ENCODE measurements at places on chromosomes 12 and 14.

DNA sequence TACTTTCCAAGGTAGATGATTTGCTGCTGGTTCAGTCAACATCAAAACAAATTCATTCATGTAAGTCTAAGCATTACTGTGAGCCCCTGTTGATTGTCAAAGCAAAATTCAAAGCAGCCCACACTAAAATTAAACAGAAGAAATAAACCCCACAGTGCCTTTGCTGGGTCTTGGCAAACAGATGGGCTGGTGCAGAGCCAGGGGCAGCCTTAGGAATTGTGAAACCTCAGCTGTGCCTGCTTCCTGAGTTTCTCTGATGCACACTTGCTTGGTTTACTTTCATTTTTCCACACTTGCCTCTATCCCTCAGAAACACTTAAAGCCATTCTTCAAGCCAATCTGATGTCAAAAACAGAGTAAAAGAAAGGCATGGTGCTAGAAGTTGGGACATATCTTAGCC lies 6.6 kb upstream of the PLEKHG7 start:
- DNase-seq, result no peak

GRCh38 chr14:24818058-24818822 lies 184.2 kb upstream of the GZMB start:
- DNase-seq, result no peak

DNA sequence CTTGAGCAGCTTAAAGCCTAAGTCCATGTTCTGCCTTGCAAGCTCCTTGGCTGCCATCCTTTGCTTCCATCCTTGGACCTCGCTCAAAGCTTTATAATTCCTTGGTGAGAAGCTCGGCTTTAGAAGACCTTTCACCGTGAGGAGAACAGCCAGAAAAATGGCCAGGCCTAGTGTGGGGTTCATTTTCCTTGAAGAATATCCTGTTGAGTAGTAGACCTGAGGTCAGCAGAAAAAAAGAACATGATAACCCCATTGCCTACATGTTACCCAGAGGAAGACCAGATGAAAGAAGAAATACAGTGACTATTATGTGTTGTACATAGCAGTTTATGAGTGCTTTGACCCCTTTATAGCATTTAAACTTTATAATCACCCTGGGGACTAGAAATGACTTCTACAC lies 11.1 kb downstream of the SERPINA12 start:
- DNase-seq, result no peak

- DNase-seq, result no peak
These were observed 229.6 kb upstream of the NAV3 start for GRCh38 chr12:77601069-77601468.

DNA sequence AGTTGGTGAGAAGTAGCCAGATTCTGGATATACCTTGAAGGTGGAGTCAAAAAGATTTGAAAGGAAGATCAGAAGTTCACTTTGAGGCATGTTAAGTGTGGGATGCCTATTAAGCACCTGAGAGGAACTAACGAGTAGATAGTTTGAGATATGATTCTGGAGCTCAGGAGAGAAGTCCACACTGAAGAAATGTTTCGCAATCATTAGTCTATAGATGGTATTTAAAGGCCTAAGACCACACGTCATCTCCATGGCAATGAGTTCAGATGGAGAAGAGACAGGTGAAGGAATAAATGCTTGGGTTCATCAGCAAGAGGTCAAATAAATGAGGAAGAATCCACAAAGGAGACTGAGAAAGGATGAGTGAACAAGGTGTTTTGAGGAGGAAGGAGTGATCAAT lies 192.9 kb upstream of the NEDD1 start:
- no peak for DNase-seq

- DNase-seq, result no peak
These were observed 488.3 kb upstream of the SYT1 start for GRCh38 chr12:78376257-78376656.

- no peak for DNase-seq
These were observed 76.6 kb upstream of the OSBPL8 start for GRCh38 chr12:76636121-76636692.

DNA sequence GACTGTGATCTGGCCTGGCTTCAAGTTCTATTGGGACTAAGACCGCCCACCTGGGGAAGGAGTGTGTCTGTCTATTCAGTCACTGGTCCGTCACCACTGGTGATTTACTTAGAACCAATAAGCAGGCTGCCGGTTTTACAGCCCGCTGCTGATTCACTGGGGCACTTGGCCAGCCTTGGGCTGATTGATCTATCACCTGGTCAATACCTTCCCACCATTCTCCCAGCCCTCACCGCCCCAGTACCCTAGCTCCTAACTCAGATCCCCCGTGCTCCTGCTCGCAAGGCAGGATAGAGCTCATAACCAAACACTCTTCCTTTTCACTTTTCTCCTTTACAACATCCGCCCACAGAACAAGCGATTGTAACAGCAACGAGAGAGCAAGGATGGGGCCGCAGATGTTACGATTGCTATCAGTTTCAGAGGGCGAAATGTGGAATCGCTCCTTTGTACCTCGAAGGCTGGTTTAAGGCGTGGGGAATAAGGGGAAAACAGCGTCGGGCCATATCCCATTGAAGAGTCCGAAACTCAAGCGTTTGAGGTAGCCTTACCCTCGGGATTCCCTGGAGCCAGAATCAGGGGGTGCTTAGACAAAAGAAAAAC lies 672 bp downstream of the RDH11 start:
- DNase-seq, result peak; percentile 9

DNA sequence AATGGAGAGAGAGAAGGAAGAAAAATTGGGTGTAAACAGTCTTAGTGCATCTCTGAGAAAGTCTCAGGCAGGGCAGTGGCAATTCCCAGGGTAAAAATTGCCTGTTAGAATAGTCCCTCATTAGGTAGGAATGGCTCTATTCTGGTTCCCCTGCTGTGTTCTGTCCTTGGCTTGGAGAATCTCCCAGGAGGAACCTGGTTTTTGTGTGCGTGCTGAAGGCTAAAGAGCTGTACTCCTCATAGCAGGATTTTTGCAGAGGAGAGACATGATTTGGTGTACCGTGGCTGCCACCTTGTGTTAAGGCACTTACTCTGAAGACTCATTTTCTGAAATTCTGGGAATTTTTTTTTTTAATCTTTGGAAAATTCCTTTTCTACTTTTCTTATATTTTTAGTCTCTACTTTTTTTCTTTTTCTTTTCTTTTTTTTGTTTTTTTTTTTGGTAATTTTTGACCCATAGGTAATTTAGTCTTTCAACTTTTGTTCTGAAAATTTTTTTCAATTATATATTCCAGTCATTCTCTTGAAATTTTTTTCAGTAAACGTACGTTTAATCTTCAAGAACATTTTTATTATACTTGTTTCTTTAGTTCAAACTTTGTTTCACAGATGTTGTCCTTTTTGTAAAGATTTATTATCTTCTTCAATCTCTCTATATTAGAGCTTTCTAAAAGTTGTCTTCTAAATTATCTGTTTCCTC lies 63.8 kb downstream of the FBXO33 start:
- DNase-seq, result no peak

GRCh38 chr14:69260861-69261564 lies 1.1 kb downstream of the GALNT16 start:
- no peak for DNase-seq

DNA sequence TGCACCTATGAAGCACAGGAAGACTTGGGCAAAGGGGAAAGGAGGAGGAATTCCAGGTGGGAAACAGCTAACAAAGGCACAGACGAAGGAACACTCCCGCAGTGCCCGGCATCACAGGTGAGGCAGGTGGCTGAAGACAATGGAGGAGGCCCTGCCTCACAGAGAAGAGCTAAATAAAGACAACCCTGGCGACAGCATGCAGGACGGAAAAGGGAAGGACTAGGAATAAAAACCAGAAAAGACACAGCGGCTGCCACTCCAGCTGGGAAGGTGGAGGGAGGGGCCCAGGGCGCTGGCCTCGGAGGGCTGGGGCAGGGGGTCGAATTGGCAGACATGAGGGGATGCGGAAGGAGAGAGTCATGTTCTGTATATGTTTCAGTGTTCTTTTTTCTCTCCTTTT lies 43.0 kb upstream of the ANO2 start:
- DNase-seq, result no peak

DNA sequence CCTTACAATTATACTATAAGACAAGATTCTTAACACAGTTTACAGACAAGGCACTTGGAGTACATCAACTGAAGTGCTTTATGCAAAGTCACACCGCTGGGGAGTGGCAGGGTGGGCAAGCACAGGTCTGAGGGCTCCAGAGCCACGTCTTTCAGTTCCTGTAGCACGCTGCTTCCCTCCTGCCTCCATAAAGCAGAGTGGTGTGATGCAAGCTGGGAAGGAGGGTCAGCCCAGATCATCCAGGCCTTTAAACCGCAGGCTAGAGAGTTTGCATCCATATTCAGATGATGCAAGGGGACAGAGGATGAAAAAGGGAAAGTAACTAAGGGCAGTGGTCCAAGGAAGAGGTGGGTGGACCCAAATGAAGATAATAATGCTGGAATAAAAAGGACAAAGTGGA lies 132.6 kb downstream of the ITPR2 start:
- DNase-seq, result no peak

DNA sequence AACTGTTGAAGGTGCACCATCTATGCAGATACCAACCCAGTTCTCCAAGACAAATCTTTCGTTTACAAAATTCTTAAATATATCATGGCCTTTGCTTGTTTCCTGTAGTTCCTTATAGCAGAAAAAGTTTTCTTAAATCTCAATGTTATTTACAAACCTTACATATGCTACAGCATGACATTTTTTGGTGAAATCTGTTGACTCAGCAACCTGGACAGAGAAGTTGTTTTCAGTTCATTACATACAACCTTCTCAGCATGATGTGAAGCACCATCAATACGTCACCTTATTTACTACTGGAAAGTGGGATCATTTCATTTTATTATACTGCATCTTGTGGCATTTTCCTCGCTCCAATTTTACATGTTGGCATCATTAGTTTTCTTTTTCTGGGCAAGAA lies 231.9 kb downstream of the SLC16A7 start:
- DNase-seq, result no peak

DNA sequence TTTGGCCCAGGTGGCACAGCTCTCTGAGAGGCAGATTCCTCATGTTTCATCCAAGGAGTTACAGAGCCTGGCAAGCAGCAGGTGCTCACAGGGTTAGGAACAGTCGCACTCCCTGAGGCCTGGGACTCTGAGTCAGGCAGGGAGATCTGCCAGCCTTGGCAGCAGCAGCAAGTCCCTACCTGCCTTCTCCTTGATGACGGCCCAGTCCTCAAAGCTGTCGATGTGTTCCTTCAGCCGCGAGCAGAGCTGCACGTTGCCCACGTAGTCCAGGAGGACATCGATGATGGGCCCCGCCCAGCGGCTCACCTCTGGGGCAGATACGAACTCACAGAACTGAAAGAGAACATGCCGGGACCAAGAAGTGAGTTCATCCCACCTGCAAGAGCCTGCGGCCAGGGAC lies 10.4 kb downstream of the FAM181A start:
- no peak for DNase-seq

Data from stimulated activated CD8-positive, alpha-beta memory T cell treated with anti-CD3 and anti-CD28 coated beads, Interleukin-7, amount 100 ng/mL, for 1 hour (primary cell).